ENCODE measurements at places on chromosomes 12 and 14.

DNA sequence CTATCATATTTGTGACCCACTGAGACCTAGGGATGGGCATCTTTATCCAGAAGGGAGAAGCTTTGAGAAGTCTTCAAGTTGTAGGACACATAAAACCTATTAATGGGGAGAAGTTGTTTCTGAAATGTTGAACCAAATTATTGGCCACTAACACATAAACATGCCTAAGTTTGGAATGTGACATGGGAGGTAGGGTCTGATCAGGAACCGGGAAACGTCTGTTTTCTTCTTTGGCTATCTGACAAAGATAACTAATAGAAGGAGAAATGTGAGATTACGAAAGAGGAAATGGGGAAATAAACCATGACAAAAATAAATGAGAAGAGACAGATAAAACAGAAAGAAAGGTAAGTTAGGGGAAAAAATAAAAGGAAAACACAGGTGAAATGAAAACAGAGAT lies 425.2 kb downstream of the EGLN3 start:
- DNase-seq, result no peak

DNA sequence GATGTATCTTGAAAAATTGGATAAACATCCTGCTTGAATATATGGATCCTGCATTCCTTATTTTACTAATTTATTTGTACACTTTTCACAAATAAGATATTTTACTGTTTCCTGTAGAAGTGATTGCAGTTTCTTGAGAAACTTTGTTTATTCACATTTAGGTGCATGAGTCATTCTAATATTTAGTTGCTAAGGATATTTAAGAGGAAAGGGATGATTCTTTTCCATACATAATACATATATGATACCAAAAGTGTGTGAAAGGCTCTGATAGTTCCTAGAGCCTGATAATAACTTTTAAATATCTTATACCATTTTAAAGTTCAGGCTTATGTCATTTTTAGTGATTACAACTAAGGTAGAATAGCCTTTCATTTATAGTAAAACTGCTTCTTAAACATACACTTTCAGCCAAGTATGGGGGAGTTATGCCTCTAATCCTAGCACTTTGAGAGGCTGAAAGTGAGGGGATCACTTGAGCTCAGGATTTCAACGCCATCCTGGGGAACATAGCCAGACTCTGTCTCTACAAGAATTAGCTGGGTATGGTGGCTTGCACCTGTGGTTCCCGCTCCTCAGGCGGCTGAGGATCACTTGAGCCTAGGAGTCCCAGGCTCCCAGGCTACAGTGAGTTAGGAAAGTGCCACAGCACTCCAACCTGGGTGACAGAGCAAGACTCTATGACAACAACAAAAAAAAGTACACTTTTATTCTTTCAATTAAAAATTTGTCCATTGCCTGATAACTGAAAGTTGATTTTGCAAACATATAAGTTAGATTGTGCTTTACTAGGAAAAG lies 262.6 kb upstream of the LRIG3 start:
- DNase-seq, result no peak

DNA sequence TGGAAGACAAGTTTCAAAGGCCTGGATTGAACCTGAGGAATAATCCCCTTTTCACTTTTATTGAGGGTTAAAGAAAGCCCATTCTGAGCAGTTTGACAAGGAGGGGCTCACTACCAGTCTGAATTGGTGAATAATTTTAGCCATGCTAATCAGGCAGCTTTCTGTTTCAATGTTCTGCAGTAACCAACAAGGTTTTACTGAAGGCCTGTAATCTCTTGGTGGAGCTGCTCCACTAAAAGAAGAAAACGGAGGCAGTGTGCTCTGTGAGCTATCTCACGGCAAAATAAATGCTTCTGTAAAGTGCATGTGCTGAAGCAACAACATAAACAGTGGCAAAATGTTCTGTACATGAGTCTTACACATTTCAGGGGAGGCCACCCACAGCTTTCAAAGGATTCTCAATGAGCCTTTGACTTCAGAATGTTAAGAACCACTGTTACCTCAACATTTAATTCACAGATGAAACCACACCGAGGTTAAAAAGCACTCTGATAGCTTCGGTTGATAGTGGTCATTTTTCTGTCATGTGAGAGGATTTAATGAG lies 111.2 kb downstream of the LRIG3 start:
- no peak for DNase-seq

DNA sequence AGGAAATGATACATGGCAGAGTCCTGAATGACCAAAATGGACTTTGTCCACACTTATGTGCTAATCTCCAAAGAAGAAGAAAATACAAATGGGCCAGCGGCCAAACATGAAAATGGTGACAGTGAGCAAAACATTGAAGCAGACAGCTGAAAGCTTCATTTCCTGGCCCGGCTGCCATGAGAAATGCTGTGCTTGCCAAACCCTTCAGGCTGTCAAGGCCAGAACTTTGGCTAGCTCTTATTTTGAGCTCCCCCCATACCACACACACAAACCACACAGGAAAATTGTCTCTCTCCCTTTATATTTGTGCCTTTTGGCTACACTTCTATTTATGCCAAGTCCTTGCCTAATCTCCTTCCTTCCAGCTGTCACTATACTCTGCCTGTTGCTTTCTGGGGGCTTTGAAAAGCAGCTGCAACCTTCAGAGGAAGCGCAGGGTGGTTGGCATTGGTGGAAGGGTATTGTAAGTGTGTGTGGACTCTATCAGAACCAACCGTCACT lies 323.8 kb downstream of the RAD51B start:
- DNase-seq, result peak; percentile 68

- peak; percentile 56 for DNase-seq
Measured at GRCh38 chr14:102819176-102819628, 42.0 kb downstream of the TRAF3 start.

GRCh38 chr12:15862840-15863239 lies 19.3 kb upstream of the STRAP start:
- DNase-seq, result no peak

DNA sequence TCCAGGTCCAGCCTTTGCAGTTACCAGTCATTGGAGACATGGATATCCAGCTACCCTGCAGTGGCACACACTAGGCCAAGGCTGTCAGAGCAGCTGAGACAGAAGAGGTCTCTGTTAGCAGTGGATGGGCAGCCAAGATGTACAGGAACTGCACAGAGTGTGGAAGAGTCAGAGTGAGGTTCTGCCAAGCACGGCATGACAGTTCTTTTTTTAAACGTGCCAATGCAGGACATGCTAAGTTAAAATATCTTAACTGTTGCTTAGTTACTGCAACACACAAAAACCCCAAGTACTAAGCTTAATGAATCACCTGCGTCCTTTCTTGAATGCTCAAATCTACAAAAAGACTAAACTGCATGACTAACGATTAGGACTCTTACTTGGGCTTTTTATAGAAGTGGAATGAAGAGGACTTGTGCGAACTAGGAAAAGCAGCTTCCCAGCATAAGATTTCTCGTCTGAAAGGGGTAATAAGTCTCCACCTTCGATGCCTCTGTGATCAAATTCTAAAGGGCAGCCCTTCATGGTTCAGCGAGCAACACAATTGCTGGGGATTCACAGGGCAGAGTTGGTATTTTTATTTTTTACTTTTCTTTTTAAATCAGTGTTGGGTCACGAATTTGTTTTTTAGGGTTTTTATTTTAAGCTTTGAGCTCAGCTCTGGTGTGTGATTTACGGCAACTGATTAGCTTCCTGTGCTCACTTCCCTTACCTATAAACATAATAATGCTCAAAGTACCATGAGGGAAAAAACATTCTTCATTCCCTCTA lies 20.6 kb downstream of the MAPK1IP1L start:
- no peak for DNase-seq

DNA sequence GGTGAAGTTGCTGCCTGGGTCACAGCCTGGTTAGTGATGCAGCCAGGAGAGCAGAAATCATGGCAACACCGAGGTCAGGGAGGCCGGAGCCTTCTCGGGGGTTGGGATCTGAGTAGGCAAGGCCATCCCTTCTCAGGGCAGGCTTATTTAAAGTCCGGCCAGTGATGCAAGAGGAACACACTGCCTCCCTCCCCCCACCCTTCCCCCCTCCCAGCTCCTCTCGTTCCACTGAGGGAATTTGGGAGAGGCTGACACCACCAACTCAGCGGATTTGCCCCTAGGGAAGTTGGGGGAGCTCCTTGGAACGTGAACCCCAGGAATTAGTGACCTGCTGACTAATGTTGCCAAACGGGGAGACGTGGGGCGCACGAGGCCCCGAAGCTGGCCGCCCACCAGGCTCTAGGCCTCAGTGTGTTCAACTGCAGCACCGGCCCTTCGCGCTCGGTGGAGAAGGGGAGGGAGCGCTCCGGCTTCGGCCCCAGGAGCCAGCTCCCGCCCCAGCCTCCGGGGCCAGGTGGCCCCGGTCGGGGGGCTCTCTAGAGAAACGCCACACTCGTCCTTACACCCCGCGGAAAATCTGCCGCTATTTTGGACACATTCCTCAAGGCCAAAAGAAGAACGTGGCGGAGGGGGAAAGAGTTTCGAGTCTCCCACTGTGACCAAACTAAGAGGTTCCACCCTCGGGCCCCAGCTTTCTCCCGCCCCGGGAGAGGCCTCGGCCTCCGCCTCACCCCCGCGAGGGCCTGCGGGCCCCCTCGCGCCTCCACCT lies 1.6 kb downstream of the CTDSP2 start:
- peak; percentile 76 for DNase-seq

GRCh38 chr14:93958567-93959238 lies 17.7 kb downstream of the ASB2 start:
- DNase-seq, result no peak

DNA sequence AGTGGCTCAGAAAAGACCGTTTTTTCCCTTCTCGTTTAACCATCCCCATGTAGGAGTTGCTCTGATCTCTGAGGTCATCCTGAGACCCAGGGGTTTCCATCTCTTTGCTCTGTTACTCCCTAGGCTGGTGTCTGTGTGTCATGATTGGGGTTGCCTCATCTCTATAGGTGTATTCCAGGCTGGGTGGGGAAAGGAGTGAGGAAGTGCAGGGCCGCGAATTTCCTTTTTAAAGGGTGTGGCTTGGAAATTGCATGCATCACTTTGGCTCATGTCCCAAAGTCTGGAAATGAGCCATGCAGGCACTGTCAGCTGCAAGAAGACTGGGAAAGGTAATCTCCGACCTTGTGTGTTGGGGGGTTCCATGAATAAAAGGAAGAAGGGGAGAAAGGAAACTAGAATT lies 201.9 kb downstream of the AACS start:
- DNase-seq, result no peak

- no peak for DNase-seq
Measured at GRCh38 chr12:1869145-1869544, 48.8 kb downstream of the LRTM2 start.

GRCh38 chr14:42884100-42884499 lies 1277.4 kb downstream of the LRFN5 start:
- no peak for DNase-seq

DNA sequence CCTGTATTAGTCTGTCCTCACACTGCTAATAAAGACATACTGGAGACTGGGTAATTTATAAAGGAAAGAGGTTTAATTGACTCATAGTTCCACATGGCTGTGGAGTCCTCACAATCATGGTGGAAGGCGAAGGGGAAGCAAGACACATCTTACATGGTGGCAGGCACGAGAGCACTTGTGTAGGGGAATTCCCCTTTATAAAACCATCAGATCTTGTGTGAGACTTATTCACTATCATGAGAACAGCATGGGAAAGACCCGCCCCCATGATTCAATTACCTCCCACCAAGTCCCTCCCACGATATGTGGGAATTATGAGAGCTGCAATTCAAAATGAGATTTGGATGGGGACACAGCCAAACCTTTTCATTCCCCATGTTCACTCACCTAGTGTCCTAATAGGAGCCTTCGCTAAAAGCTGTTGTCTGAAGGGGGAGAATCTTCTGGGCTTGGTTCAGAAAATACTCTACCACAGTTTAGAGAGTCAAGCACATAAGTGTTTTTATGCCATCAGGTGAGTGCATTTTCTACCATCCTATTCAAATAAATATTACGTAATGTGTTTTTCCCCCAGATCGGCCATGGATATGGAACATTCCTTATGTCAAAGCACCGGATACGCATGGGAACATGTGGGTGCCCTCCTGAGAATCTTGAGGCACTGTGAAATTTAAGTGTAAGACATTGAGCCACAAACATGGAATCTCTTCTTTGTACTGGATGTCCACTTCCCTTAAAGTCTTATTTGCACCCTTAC lies 19.1 kb upstream of the KCNK13 start:
- DNase-seq, result no peak

DNA sequence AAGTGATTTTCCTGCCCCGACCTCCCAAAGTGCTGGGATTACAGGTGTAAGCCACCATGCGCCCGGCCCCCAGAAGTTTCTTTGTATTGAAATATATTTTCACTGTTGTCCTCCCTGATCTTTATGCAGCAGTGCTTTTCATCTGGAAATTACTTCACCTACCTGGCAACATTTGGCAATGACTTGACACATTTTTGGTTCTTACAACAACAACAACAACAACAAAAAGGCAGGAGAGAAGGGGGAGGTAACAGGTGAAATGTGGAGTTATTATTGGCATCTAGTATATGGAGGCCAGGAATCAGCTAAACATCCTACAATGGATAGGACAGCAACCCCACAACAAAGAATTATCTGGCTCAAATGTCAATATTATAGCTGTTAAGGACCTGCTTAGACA lies 13.9 kb downstream of the FANCM start:
- no peak for DNase-seq

- no peak for DNase-seq
Measured at GRCh38 chr14:41137741-41138140, 468.9 kb upstream of the LRFN5 start.

- DNase-seq, result no peak
Measured at GRCh38 chr12:100767371-100767770, 27.2 kb upstream of the ANO4 start.

GRCh38 chr12:94123127-94123526 lies 25.2 kb upstream of the PLXNC1 start:
- no peak for DNase-seq

- peak; percentile 72 for DNase-seq
Measured at GRCh38 chr12:38138225-38139221, 178.1 kb upstream of the ALG10B start.

DNA sequence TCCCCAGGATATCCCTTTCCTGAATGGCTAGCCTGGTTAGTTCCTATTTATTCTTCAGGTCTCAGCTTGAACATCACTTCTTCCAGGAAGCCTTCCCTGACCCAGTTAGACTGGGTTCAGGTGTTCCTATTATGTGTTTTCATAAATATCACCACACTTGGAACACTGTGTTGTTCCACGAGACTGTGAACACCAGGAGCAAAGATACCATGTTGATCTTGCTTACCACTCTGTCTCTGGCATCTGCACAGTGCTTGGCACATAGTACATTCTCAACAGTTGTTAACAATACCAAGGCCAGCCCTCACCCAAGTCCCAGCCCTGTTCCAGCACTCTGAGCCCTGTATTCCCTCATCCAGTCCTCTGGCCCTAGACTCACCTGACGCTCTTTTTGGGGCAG lies 13.7 kb upstream of the ZNF385A start:
- DNase-seq, result no peak

GRCh38 chr14:73250781-73251500 lies 13.6 kb downstream of the PAPLN start:
- no peak for DNase-seq

- no peak for DNase-seq
Measured at GRCh38 chr14:101408077-101408831, 153.0 kb upstream of the DIO3 start.

- no peak for DNase-seq
Measured at GRCh38 chr12:8157484-8158198, 826 bp downstream of the ZNF705A start.
